ENCODE measurements at places on chromosomes 2 and 18.
A peak's percentile ranks its signal among the peaks of the same experiment; 100 is the strongest.

DNA sequence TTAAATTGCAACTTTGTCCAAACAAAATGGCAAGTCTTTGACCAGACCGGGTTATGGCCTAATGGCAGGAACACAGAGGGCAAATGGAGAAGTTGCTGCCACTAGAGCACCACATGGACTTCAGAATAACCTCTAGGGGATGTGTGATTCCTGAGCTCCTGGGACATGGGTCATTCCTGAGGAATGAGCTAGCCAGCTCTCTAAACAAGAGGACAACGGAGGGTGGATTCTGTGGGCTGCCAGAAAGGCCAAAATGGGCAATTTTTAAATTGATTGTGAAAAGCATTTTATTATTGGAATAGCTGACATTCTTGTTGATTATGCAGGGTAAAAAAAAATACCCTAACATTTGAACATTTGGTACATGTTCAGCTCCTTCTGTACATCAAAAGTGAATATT, 109.8 kb upstream of the FZD5 start:
- no peak for DNase-seq

DNA sequence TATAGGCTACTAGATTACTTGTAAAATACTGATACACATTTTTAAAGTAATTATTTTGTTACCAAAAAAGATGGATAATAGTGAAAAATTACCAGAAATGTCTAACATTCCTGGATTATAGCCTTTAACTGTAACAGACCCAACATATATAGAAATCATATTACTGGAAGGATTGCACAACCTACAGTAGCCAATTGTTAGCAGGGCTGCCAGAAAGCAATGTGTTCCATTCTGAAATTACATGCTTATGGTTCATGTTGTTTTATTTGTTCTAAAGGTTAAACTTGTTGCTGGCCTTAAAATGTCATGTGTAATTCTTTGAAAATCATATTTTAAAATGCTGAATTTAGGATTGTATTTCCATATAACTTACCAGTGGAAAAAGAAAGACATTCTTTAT, 793.6 kb upstream of the ACVR2A start:
- no peak for DNase-seq

- peak; percentile 0 for DNase-seq
Observed at GRCh38 chr2:20803226-20803682, 19.6 kb downstream of the LDAH start.

DNA sequence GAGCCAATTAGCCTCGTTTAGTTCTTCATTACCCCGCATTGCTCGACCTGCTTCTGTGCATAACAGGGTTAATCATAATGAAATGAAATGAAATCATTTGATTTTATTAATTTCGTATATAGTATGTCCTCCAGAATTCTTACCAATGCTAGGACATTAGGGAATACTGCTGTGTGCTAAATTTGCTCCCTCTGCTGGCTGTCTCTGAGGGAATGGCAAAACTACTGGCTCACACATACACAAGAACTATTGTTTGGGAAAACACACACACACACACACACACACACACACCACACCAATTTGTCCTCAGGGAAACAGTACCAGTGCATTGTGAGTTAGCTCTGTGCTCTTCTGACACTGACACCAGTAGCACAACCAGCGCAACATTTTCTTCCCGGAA, 273.3 kb upstream of the TCF4 start:
- DNase-seq, result peak; percentile 63

DNA sequence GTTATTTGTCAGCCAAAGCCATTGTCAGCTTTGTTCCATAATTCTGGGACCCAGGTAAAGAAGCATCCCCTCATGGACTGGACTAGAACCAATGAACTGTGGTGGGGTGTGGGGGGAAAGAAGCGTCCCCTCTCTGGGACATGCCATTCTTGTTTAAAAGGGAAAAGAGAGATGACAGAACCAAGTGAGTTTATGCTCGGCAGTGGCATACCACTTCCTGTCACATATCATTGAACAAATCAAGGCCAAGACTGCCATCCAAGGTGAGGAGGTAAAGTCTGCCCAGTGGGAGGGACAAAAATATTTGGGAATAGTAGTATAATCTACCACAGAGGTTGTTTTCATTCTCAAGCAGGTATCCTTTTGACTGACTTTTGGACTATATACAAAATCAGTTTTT, 4.7 kb upstream of the GLS start:
- DNase-seq, result no peak

GRCh38 chr2:29596584-29596983, 324.8 kb downstream of the ALK start:
- peak; percentile 20 for DNase-seq

DNA sequence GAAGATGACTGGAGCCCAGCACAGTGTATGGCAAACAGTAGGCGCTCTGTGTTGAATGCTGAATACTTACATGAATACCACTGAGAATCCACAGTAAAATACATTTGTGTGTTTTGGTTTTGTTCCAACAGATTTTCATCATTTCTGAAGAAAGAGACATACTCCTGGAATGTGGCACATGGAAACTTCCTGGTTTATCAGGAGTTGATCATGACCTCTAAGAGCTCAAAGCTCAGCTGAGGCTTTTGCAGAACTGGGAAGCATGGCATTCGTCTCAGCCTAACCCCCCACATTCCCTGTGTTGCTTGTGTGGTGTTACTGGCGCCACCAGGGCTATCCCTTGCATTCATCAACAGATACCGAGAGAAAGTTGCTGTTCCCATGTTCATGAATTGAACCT, 316.9 kb upstream of the REV1 start:
- DNase-seq, result no peak

DNA sequence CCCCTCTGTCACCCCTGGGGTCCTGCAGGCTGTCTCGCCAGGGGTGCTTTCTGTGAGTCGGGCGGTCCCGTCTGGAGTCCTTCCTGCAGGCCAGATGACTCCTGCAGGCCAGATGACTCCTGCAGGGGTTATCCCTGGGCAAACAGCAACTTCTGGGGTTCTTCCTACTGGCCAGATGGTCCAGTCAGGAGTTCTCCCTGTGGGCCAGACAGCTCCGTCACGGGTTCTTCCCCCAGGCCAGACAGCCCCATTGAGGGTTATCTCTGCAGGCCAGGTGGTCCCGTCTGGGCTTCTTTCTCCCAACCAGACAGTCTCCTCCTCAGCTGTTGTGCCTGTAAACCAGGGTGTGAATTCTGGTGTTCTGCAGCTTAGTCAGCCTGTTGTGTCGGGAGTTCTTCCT, 27.6 kb downstream of the ADNP2 start:
- DNase-seq, result peak; percentile 61

DNA sequence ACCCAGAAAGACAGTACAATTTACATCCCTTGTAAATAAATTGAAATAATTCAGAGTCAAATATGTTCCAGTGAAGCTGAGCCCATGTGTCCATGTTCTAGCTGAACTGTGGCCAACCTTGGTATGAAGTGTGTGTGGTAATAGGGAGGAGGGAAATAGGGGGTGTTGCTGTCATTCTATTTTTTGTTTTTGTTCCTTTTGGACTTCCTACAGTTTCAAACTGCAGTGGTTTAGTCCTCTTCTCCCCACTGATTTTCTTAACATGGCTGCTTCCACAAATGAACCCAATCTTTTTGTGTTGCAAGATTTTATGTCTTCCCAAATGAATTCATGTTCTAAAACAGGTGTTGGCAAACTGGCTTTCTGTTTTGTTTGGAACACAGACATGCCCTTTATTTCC, 156.9 kb downstream of the CCBE1 start:
- no peak for DNase-seq

GRCh38 chr2:232139171-232139594, 177.7 kb downstream of the DIS3L2 start:
- DNase-seq, result no peak

All from NCI-H69 (cell line).